Heart left ventricle (tissue), 16 donors: ENCODE measurements at places on chromosomes 6 and 20. TPM values are rescaled to one million over a fixed set of nuclear protein-coding genes. Genes with fewer than 3 reads are reported as not detected.

DNA sequence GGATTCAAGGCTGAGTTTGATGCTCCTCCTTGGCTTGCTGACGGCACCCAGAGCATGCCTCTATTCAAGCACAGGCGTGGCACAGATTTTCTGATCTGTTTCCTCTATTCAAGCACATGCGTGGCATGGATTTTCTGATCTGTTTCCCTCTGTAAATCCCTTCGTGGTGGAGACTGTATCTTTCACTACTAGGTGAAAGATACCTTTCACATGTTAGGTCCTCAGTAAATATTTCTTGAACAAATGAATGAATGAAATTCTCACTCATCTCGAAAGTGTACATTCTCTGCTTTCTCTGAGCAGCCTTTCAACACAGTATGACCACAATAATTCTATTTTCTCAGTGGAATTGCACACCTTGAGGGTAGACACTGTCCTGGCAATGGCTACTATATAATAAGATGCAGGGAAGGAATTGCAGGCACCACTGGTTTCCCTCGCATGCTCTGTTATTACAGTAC is 72.6 kb upstream of the F13A1 start:
- H3K4me3 ChIP-seq: no peak overlapping the region
- DNase-seq: no peak
- H3K27me3 ChIP-seq: no peaks in the 10 kb centered on the region
- no peak overlapping the region for H3K27ac ChIP-seq
- H3K36me3 ChIP-seq: no peaks in the 10 kb centered on the region

DNA sequence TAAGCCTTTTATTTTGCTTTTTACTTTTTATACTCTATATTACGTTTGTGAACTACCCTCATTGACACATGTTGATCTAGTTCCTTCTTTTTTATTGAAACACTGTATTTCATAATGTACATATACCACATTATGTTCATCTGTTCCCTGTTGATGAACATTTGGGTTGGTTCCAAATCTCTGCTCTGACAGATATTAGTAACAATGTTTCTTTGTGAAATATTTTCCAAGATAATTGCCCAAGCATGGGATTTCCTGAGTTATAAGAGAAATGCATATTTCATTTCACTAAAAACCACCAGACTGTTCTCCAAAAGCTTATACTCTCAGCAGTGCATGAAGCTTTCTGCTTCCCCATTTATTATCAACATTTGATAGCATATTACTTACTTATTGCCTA is 44.2 kb upstream of the TNFRSF21 start:
- H3K4me3 ChIP-seq: no peak overlapping the region
- no peaks in the 10 kb centered on the region for H3K4me1 ChIP-seq
- no peak overlapping the region for H3K27ac ChIP-seq

GRCh38 chr20:10591946-10592521 is 81.8 kb downstream of the JAG1 start:
- H3K4me1 ChIP-seq: no peaks in the 10 kb centered on the region
- no peak overlapping the region for H3K4me3 ChIP-seq
- no peaks in the 10 kb centered on the region for H3K36me3 ChIP-seq

DNA sequence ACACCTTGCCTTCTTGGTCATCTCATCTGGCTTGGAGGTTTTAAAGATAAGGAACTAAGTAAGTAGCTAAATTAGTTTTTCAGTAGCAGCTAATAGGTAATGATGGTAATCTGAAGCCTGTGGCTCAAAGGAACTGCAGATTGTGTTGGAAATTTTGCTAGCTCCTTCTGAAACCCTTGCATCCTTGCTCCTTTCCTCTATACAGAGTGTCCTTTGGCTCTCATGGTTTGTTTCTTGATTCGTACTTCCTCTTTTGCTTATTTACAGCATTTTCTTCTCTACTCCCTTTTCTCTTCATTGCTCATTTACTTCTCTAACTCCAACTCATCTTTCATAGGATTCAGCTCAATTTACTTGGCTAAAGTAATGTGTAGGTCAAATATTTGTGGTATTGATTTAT is 19.0 kb downstream of the LRRC1 start:
- DNase-seq: no peak
- no peaks in the 10 kb centered on the region for H3K27me3 ChIP-seq
- peaks cover 24% of the 10 kb centered on the region for H3K4me1 ChIP-seq
- no peak overlapping the region for H3K4me3 ChIP-seq
- H3K36me3 ChIP-seq: no peaks in the 10 kb centered on the region

GRCh38 chr6:130811932-130812331 is 15.3 kb upstream of the SMLR1 start:
- H3K4me3 ChIP-seq: no peak overlapping the region
- H3K4me1 ChIP-seq: no peaks in the 10 kb centered on the region
- no peak overlapping the region for H3K27ac ChIP-seq
- no peaks in the 10 kb centered on the region for H3K36me3 ChIP-seq
- no peaks in the 10 kb centered on the region for H3K27me3 ChIP-seq

- peaks cover under 1% of the 10 kb centered on the region for H3K27me3 ChIP-seq
- no peak for DNase-seq
Observed at GRCh38 chr20:62501801-62502495, 26.2 kb upstream of the GATA5 start.

DNA sequence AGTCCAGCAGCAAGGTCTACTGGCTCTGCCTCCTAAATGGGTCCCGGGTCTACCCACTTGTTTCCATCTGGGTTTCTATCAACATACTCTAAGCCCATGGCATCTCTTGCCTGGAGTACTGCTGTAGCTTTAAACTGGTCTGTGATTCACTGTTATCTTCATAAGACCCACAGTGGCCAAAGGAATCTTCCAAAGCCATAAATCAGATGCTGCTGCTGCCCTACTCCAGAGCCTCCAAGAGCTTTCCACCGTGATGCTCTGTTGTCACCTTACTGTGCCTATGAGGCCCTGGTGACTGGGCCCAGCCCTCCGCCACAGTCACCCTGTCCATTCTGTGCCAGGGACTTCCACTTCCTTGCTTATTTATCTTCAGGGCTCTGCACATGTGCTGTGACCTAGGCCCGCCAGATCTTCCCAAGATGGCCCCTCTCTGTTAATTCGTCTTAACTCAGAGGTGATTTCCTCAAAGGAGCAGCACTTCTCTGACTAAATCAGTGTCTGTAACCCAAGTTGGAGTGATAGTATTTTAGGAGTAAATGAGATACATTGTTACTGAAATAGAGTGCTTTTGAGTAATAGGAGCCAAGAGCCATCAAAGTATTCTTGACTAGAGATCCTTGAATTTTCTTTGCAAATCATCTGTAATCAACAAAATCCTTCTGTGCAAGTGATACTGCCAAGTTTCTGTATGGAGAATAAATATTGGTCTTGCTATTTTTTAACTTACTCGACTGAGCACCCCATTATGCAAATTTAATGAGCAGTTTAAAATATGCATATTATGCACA is 102.5 kb downstream of the PPP1R14C start:
- no peaks in the 10 kb centered on the region for H3K4me1 ChIP-seq
- H3K27ac ChIP-seq: no peak overlapping the region
- no peak for DNase-seq

DNA sequence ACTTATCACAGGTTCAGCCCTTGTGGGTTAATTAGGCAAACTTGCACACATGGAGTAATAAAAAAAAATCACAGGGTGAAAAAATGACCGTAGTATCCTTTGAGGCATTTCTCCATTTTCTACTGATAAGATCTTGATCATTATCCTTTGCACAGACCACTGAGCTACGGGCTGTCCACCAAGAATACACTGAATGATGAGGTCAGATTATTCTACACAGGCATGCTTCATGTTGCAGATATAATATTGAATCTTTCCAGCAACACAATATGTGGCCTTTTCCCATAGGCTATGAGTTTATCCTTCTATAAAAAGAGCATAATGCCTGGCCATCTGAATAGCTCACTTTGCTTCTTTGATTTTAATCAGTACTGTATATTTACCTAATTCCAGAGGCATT is 168.9 kb downstream of the FRK start:
- no peaks in the 10 kb centered on the region for H3K36me3 ChIP-seq
- DNase-seq: no peak
- no peak overlapping the region for H3K4me3 ChIP-seq
- no peak overlapping the region for H3K27ac ChIP-seq
- no peaks in the 10 kb centered on the region for H3K27me3 ChIP-seq

DNA sequence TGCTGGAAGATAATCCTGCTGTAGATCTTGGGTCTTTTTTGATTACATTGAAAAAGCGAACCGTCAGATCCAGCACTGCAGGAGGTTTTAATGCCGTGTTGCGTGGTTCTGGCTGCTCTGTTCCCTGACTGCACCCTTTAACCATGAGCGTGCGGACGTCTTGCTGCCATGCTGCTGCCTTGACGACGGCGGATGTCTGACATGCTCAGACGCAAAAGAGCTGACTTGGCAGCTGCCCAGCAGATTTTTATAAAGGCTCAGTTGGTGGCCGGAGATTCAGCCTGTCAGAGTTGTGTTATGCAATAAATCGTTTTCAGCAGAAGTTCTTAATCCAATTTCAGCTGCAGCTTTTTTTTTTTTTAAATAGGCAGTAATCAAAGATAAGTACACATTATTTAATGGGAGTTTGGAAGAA is 119.4 kb downstream of the JARID2 start:
- H3K4me3 ChIP-seq: no peak overlapping the region
- peaks cover 78% of the 10 kb centered on the region for H3K4me1 ChIP-seq

DNA sequence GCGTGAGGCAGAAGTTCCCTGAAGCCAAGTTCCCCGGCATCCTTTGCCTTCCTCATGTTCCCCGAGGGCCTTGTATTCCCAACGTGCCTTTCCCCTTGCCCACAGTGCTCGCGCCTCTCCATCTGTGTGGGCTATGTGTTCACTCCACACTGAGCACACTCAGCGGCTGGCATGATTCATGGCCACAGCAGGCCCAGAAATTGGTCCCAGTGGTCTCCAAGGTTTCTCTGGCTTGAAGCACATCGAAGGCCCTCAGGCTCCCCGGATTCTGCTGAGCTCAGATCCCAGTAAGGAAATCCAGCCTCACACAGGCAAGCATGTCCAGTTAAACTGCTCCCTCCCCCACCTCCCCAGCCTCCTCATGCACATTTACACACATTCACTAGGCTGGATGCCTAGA is 123.6 kb downstream of the ISM1 start:
- H3K27ac ChIP-seq: no peak overlapping the region
- H3K4me1 ChIP-seq: no peaks in the 10 kb centered on the region
- no peak for DNase-seq
- H3K36me3 ChIP-seq: no peaks in the 10 kb centered on the region
- H3K27me3 ChIP-seq: no peaks in the 10 kb centered on the region

DNA sequence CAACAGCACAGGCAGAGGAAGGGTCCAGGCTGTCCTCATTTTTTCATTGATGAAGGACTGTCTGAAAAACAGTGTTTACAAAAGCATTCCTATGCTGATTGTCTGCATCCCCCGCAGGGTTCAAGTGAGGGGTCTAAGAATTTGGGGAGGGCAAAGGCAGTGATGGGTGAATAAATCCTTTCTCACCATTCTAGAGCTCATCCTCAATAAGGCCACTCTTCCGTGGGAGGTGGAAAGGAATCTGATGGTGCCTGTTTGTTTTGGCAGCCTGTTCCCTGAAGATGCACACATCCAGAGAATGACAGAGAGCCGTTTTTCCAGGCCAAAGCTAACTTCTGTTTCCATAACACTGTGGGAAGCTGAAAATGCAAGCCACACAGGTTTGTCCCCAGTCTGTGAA is 164.5 kb downstream of the MOXD1 start:
- H3K4me1 ChIP-seq: no peaks in the 10 kb centered on the region
- no peak overlapping the region for H3K4me3 ChIP-seq
- no peak for DNase-seq
- H3K27ac ChIP-seq: no peak overlapping the region
- no peaks in the 10 kb centered on the region for H3K36me3 ChIP-seq
- no peaks in the 10 kb centered on the region for H3K27me3 ChIP-seq

LAMA2 gene
- 34.8 TPM for polyA plus RNA-seq

FAM162B gene
- polyA plus RNA-seq: 4.5 TPM

MATN4 gene
- not detected for polyA plus RNA-seq

CTNNBL1 gene
- 40.7 TPM for polyA plus RNA-seq

SPEF1 gene
- 0.11 TPM for polyA plus RNA-seq
